ENCODE measurements at places on chromosomes 11 and 22. TPM values are rescaled to one million over a fixed set of nuclear protein-coding genes. Genes with fewer than 3 reads are reported as not detected.

Gene SCUBE1
- total RNA-seq, result 0.31 TPM

Gene ZNF215
- 0.95 TPM for total RNA-seq

Gene RCOR2
- 1.1 TPM for total RNA-seq

Gene BARX2
- total RNA-seq, result not detected

Gene CEP126
- total RNA-seq, result 3.3 TPM

Measured in A549 treated with GW870086 at 1 μM for 4 hours (cell line).